ENCODE measurements at places on chromosomes 2 and 18. TPM values are rescaled to one million over a fixed set of nuclear protein-coding genes. Genes with fewer than 3 reads are reported as not detected.

The TRAPPC12 gene
- total RNA-seq, result 39.0 TPM

The CHAC2 gene
- total RNA-seq, result 10.7 TPM

The ALK gene
- not detected for total RNA-seq

The VPS54 gene
- total RNA-seq, result 75.4 TPM

The REL gene
- 7.0 TPM for total RNA-seq

The TMEM17 gene
- total RNA-seq, result 0.22 TPM

The ZNF236 gene
- total RNA-seq, result 7.2 TPM

The FSHR gene
- not detected for total RNA-seq

The PTH2R gene
- total RNA-seq, result not detected

The SLC9A4 gene
- total RNA-seq, result not detected

The CERKL gene
- total RNA-seq, result not detected

The PLEK gene
- not detected for total RNA-seq

The TMEM247 gene
- total RNA-seq, result not detected

The POLR1A gene
- 61.1 TPM for total RNA-seq

The SIX2 gene
- total RNA-seq, result not detected

The CYP27A1 gene
- total RNA-seq, result 106 TPM

The ADGRF3 gene
- 0.40 TPM for total RNA-seq

The ANKRD30BL gene
- total RNA-seq, result not detected

The SLC4A5 gene
- not detected for total RNA-seq

The KCNF1 gene
- total RNA-seq, result 0.09 TPM

The SOWAHC gene
- total RNA-seq, result 24.7 TPM

The ESPNL gene
- 0.35 TPM for total RNA-seq

The ZC3H6 gene
- 0.93 TPM for total RNA-seq

The TMEM178A gene
- not detected for total RNA-seq
